ENCODE measurements at places on chromosomes 2 and 18.

DNA sequence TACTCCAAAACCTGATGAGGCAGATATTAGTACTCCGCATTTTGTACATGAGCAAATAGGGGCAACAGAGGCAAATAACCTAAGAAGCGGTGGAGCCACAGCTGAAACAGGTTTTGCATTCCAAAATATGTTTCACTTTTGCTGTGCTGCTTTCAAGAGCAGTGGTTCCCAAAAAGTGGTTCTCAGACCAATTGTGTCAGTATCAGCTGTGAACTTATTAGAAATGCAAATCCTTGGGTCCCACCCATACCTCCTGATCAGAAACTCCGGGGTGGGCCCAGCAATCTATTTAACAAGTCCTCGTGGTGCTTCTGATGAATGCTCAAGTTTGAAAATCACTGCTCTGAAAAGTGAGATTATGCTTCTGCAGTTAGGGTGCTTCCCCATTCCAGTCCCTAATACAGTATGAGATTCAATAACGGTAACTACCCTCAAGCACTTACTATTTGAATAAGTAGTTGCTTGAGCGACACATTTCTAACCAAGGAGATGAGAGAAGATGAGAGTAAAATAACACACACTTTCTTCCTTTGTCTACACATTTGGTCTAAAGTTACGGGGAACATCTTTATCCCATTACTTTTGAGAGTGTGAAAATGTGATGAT lies 17.8 kb upstream of the TCF4 start:
- no peak for DNase-seq

GRCh38 chr2:44137048-44137447 lies 31.6 kb upstream of the PPM1B start:
- DNase-seq, result peak; percentile 53

DNA sequence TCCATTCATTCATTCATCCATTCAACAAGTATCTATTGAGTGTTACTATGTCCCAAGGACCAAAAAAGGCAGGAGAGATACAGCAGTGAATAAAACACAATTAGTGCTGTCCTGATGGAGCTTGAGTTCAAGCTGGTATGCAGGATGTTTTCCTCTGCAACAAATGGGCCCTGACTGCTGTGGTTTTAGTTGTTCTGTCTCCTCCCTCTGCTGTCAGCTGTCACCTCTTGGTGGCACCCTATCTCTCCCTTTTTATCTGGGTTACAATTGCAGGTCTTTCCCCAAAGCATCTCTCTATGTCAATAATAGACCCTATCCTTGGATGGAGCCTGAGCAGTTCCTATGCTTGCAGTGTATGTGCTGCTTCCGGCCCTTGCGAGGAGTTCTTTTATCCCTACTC lies 304.8 kb downstream of the PDE11A start:
- DNase-seq, result no peak

GRCh38 chr2:106885971-106886915 lies at the start of gene ST6GAL2:
Gene ST6GAL2, minus strand, starts transcription at chr2:106886167. Its CDS starts 42,190 bp downstream, at chr2:106843977.
- no peak for DNase-seq

DNA sequence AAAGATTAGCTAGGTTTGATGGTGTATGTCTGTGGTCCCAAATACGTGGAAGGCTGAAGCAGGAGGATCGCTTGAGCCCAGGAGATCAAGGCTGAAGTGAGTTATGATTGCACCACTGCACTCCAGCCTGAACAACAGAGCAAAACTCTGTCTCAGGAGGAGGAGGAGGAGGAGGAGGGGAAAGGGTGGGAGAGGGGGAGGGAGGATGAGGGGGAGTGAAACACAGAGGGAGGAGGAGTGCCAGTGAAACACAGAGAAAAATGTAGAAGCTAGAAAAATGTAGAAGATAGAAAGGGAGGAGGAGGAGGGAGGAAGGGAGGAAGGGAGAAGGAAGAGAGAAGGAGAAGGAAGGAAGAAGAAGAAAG lies 387.5 kb downstream of the MTX2 start:
- DNase-seq, result no peak

- peak; percentile 85 for DNase-seq
These were observed 12.0 kb upstream of the E2F6 start for GRCh38 chr2:11477994-11478393.

DNA sequence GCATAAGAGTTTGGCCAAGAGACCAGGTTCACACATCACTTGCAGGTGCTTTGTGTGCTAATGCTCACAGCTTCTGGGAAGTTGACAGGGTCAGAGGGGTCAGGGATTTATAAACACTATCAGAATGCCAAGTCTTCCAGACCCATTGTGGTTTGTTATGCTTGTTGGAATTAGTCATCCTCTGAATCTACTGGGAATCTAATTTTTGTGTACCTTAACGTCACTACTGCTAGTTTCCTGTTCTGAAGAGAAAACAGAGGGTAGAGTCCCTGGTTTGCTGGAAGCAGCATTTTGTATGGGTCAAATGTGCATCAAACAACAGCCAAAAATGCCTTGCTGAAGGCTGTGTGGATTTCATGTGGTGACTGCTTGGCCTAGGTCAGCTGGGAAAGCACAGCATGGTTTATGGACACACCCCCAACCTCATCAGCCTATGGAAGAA lies 33.3 kb downstream of the ANTXR1 start:
- DNase-seq, result peak; percentile 97

GRCh38 chr2:9630117-9630735 lies 571 bp downstream of the YWHAQ start:
- peak; percentile 60 for DNase-seq

- DNase-seq, result peak; percentile 57
These were observed 42.5 kb downstream of the TEX44 start for GRCh38 chr2:231634951-231635875.

GRCh38 chr2:233519787-233520611 lies 46.6 kb downstream of the USP40 start:
- DNase-seq, result no peak

DNA sequence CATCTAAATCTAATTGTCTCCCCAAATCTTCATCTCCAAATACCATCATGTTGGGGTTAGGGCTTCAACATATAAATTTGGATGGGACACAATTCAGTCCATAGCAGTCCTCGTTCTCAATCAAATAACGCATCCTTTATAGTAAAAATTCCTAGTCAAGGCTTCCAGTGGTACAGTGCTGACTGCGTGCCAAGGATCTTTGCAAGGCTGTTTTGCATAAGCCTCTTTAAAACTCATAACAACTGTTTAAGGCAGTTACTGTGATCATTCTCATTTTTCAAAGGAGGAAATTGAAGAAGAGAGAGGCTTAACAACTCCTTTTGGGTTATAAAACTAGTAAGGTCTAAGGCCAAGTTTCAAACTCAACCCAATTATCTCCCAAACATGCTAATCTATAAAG lies 666.9 kb downstream of the NYAP2 start:
- DNase-seq, result no peak

- DNase-seq, result peak; percentile 22
These were observed 48.9 kb downstream of the PTPN4 start for GRCh38 chr2:119808516-119809147.

GRCh38 chr2:217932803-217933616 lies 69.8 kb downstream of the TNS1 start:
- no peak for DNase-seq

DNA sequence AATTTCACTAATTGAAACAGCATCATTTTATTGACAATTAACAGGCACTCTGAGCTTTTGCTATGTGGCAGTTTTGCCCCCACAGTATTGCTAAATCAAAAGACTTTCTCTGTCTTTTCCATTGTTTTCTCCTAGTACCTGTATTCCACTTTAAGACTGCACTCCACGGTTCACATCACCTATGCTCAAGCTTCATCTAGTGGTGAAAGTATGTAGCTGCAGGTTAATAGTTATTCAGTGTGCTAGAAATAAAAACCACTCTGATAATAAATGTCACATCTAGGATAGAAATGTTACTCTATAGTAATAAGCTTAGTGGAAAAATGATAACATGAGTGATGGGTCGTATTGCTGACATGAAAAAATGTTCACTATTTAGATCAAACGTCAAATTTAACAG lies 24.6 kb downstream of the ARL6IP6 start:
- DNase-seq, result no peak

- DNase-seq, result peak; percentile 13
These were observed 55.2 kb upstream of the REV1 start for GRCh38 chr2:99545066-99545465.

DNA sequence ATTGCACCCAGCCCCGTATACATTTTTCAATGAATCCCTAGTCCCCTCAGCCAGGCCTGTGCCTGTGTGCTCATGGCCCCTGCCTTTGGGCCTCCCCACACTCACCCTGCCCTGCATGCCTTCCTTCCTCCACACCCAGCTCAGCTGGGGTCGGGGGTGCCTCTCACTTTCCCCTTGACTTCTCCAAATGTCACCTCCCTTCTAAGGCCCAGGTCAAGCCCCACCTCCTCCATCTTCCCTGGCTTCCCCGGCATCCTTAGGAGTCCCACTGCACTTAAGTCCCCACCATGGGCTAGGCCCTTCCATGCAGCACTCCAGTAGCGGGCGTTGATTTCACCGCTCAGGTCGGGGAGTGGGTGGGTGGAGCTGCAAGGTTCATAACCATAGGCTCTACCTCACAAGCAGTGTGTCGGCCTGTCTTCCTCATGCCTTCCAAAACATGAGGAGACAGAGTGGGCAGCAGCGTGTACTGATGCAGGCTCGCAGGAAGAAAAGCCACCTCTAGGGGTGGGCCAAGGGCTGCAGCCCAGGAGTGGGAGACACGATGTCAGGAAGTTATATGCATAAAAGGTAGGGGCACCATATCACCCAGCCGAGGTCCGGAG lies 47.7 kb downstream of the DNMT3A start:
- DNase-seq, result no peak

GRCh38 chr2:75465317-75465984 lies 95.3 kb downstream of the EVA1A start:
- peak; percentile 50 for DNase-seq

DNA sequence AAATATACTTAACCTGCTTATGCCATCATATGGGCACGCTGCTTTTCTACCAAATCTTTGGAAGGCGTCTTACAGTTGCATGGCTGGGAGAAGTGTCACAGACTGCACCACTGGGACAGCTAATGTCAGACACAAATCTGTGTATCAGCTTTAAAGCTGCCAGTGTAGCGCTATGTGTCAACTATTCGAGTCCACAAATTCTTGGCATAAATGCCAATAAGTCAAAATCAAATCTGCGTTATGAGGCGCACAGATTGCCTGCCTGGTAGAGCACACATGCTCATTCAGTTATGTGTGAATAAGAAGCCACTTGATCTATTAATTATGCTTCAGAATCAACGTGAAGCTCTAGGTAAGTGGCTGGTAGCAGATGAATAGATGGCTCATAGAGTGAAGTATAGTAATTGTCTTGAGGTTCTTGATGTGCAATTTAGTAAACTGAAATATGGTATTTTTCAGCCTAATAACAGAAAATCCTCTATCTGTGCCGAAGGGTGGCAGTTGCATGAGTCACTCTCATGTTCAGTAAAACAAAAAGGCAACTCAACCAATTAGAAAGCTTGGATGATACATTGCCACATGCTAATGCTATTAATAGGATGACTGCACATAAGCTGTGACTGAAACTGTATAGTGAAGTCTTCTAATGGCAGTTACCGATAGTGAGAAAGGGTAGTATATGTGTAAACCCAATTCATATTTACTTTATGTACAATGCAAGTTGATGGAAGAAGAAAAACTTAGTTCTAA lies 52.0 kb downstream of the DCC start:
- no peak for DNase-seq

GRCh38 chr2:120235681-120236080 lies 12.5 kb upstream of the TMEM185B start:
- DNase-seq, result no peak

DNA sequence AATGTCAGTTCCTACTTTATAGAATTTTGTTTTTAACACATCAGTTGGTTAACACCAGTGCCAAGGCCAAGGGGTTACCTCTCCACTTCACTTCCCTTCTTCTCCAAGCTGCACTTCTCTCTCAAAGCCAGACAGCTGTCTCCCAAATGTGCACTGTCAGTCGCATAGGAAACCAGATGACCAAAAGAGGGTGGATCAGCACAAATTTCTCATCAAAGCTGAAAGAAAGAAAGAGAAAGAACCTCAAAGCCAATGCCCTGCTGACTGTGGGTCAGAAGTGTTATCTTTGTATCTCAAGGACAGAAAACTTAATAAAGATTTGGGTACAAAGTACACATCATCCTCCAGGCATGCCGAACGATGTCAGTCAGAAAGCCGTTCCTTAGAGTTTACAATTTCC lies 32.2 kb downstream of the SPATS2L start:
- DNase-seq, result no peak

DNA sequence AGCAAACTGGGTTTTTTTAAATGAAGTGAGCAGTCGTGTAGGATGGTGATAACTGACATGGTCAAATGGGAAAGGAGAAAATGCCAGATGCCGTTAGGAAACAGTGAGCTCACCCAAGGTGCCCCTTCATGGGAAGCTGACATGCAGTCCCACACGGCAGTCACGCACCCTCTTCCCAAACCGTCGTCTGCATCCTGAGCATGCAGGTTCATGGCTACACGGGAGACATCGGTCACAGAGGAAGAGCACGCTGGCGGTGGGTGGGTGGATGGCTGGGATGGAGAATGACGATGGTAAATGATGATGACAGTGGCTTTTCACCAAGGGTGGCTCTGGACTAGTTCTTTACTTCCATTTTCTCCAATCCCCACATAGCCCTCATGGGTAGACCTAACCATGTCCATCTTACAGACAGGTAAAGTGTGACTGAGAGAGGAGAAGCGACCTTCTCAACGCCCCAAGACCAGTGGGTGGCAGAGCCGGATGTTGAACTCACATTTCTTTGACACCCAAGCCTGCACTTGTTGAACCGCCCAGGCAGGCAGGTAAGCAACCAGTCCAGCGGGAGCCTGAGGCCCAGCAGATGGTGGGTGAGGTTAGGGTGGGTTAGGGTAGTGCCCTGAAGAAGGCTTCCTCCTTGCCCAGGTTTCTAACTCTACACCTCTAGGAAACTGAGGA lies 44.5 kb downstream of the TNS1 start:
- DNase-seq, result no peak

DNA sequence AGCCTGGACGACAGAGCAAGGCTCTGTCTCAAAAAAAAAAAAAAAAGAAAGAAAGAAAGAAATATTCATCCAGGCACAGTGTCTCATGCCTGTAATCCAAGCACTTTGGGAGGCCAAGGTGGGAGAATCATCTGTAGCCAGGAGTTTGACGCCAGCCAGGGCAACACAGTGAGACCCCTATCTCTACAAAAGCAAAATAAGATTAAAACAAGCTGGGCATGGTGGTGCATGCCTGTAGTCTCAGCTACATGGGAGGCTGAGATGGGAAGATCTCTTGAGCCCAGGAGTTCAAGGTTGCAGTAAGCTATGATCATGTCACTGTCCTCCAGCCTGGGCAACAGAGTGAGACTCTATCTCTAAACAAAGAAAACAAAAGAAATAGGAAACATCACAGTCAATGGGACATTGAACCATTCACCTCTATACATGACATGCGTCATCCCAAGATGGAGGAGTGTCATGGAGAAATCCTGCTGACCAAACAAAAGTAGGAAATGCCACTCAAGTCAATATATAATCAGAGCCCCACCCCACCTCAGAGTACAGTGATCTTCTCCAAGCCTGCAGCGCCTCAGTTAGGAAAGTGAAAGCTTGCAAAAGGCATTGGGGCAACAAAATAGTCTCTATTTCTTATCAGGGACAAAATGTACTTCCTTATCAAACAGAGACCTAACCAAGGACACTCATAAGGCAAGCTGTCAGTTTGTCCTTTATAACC lies 9.8 kb downstream of the FEV start:
- no peak for DNase-seq
